CD4-positive, alpha-beta memory T cell (primary cell): ENCODE measurements at places on chromosomes 2 and 18. TPM values are rescaled to one million over a fixed set of nuclear protein-coding genes. Genes with fewer than 3 reads are reported as not detected.

Gene TUBA4B
- not detected for polyA plus RNA-seq

GRCh38 chr2:52343706-52344266 lies 1311.9 kb upstream of the NRXN1 start:
- no peak for DNase-seq

Gene SAG
- polyA plus RNA-seq, result not detected

DNA sequence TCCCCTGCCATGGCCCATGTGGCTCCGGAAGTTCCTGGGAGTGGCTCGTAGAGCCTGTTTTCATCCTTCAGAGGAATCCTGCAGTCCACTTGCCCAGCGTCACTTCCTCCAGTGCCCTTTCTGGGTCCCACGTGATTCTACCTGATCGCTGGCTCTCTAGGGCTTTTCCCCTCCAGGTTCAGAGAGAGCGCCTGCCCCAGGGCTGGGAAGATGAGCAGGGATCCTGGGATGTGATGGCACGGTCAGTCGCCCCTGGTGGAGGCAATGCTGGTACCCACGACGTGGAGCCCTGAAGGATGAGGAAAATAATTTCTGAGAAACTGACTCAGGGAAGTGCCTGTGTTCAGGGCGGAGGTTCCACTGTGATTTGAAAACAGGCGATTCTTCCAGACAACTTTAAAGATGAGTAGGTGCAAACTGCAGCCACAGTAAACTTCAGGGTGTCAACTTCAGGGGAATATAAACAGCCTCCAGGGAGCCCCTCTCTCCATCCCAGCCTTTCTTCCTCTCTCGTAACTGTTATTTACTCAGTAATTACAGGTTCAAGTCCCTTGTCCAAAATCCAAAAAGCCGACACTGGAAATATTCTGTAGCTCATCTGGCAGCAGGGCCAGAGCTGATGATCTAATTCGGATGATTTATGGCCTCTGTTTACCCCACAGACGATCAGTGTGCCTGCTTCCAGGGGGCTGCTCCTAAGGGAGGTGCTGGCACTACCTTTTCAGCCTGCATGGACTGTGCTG lies 105.9 kb downstream of the AGAP1 start:
- no peak for DNase-seq

Gene IL37
- not detected for polyA plus RNA-seq

Gene REG1B
- polyA plus RNA-seq, result not detected

Gene C2orf66
- polyA plus RNA-seq, result not detected

Gene COLEC12
- polyA plus RNA-seq, result not detected

DNA sequence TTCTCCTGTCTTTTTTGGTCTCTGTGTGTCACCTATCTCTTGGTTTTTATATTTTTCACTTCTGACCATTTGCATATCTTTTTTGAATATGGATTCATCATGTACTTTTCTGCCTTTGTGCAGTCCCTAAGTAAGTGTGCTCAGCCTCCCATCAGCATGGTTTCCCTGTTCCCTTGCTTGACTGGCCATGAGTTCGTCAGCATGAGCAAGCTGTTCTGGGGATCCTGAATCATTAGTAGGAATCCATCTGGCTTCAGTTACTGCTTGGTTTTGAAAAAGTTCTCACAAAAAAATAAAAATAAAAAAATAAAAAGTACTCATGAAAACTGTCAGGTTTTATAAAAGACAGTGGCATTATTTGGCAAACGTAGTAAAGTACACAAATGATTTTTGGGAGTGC lies 144.1 kb downstream of the NCOA1 start:
- no peak for DNase-seq

DNA sequence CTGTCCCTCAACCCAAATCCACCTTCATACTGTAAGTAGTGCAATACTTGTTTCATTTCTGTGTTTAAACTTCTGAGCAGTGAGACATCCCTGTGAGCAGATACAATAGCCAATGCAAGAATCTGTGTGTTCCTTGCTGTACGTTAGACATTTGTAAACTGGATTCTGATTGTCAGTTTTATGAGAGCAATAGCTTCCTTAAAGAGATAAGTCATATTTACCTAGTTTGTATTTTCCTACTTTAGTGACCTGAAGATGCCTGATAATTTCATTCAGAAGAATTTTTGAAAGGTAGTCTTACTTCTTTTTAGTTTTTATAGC lies 90.7 kb downstream of the DPP4 start:
- no peak for DNase-seq

DNA sequence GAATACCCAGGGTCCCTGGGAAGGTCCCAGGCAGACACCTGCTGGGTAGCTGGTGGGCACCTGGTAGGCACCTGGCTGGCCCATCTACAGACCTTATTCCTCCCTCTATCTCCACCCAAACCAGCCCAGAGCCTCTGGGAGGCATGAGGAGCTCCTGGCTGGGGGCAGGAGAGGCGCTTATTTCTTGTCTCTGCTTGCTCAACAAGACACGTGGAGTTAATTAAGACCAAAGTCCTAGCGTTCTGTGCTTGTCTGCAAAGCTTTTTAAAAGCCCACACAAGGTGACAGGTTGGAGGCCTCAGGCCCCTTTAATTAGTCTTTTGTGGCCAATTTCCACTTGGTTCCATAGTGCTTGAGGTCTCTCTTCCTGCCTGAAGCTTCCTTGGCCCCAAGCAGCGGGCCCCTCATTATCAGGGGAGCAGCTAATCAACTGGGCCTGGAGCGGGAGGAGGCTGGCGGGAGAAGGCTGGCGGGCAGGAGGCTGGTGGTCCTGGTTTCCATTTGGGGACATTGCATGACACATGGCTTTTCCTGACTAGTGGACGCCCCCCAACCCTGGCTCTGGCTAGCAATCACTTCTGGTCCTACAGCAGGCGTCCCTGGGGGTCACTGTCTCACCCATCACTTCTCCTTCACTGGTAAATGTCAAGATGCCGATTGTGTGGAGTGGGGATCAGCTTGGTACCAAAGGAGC lies 65.4 kb upstream of the HDAC4 start:
- DNase-seq, result no peak

DNA sequence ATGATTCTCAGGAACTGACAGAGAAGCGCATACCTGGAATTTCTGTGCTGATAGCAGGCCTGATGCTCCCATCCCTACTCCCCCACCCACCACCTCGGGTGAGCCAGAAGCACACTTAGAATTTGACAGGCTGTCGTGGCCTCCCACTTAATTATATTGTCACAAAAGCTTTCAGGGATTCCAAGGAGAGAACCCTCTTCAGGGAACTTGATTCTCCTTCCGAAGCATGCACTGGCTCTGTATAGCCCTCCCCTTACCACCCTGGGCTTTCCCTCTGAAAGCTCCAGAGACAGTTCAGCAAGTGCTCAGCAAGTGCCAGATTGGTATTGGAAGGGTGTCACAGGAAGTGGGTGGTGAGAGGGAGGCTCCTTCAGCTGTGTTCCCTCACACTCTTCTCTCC lies 252.5 kb upstream of the SIX2 start:
- DNase-seq, result no peak

DNA sequence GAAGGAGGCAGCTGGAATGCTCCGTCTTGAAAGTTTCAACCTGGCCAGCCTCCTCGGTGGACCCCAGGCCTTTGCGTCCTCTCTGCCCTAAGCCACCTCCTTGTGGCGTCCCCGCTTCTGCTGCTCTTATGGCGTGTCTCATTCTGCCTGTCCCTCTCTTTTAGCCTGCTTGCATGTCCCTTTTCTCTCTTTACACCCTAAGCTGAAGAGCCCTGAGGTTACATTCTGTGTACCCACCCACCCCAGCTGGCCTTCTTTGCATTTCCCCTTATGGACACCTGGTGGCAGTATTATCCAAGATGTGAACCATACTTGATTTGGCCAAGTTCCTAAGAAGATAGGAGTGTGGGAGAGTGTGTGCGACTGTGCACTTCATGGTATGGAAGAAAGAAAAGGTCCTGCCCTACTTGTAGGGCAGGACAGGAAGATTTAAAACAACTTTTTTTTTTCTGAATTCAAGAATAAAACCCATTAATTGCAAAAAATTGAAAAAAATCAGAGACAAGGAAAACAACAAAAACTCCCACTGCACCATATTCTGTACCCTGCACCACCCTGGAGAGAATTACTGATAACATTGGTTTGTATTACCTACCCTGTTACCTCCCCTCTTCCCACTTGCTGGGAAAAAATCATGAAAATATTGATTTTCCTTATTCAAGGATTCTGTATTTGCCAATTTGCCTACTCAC lies 77.4 kb downstream of the DYSF start:
- DNase-seq, result no peak

Gene ADAM23
- polyA plus RNA-seq, result 2.9 TPM

GRCh38 chr2:235539773-235540172 lies 45.9 kb downstream of the AGAP1 start:
- no peak for DNase-seq

Gene SLC38A11
- not detected for polyA plus RNA-seq
